ENCODE measurements at places on chromosomes 6 and 20. TPM values are rescaled to one million over a fixed set of nuclear protein-coding genes. Genes with fewer than 3 reads are reported as not detected.

The OLIG3 gene
- not detected for total RNA-seq

DNA sequence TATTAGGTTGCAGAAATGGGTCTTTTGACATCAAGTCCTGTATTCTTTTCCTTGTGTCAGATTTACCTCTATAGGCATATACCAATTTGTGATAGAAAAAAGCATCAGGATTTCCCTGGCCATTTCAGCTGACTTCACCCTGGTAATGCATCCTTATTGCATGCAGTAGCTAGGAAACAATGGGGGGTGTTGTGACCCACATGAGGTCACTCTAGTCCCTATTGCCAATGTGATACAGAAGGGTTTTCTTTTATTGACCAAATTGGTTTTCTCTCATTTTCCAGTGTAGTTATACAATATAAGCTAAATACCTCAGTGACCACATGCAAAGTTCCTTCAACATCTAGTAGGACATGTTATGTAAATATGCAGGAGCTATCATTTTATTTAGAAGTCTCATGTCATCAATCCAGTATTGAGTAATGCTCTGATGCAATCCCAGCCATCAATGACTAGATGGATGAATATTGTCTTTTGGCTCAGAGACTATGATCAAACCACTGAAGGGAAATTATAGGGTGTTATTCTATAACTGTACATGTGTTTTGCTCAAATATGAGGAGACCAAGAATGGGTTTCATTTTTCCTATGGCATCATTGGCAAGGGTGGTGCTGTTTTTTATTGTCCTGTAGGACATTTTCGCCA is 177.7 kb downstream of the KLHL32 start:
- DNase-seq, result no peak

DNA sequence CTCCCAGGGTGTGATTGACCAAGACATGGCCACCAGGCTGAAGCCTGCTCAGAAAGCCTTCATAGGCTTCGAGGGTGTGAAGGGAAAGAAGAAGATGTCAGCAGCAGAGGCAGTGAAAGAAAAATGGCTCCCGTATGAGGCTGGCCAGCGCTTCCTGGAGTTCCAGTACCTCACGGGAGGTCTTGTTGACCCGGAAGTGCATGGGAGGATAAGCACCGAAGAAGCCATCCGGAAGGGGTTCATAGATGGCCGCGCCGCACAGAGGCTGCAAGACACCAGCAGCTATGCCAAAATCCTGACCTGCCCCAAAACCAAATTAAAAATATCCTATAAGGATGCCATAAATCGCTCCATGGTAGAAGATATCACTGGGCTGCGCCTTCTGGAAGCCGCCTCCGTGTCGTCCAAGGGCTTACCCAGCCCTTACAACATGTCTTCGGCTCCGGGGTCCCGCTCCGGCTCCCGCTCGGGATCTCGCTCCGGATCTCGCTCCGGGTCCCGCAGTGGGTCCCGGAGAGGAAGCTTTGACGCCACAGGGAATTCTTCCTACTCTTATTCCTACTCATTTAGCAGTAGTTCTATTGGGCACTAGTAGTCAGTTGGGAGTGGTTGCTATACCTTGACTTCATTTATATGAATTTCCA is 4.6 kb upstream of the SNRNP48 start:
- DNase-seq, result no peak

- no peak for DNase-seq
Measured at GRCh38 chr6:7183707-7184106, 75.9 kb downstream of the RREB1 start.

- no peak for DNase-seq
Measured at GRCh38 chr6:54680531-54680930, 166.0 kb upstream of the FAM83B start.

GRCh38 chr6:90502866-90503407 is 83.9 kb downstream of the MAP3K7 start:
- DNase-seq, result no peak

- no peak for DNase-seq
Measured at GRCh38 chr20:43220612-43221011, 30.9 kb upstream of the PTPRT start.

DNA sequence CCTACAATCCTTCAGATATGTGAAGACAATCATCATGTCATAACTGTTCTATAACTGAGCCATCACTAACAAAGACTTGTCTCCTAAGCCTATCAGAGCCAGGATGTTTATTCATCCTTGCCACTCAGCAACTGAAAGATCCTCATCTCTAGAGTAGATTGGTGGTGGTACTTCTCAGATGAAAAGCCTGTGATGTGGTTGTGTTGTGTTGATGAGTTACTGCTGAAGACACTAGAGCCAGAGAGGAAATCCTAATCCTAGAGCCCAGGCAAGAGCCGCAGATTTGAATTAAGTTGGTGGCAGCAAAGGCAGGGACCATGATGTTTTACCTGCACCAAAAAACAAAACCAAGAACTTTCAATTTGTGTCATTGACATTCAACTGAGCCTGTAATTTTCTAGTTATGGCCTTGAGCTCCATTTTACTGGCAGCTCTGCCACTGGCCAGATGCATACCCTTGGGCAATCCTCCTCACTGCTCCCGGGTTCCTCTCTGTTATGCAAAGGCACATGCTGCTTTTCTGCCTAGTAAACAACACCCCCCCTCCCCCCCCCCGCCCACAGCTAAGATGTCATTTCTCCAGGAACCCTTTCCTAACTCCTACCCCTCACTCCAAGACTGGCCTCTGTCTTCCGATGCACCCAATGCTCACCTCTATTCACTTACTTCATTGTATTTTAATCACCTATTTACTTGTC is 50.2 kb upstream of the REV3L start:
- no peak for DNase-seq

DNA sequence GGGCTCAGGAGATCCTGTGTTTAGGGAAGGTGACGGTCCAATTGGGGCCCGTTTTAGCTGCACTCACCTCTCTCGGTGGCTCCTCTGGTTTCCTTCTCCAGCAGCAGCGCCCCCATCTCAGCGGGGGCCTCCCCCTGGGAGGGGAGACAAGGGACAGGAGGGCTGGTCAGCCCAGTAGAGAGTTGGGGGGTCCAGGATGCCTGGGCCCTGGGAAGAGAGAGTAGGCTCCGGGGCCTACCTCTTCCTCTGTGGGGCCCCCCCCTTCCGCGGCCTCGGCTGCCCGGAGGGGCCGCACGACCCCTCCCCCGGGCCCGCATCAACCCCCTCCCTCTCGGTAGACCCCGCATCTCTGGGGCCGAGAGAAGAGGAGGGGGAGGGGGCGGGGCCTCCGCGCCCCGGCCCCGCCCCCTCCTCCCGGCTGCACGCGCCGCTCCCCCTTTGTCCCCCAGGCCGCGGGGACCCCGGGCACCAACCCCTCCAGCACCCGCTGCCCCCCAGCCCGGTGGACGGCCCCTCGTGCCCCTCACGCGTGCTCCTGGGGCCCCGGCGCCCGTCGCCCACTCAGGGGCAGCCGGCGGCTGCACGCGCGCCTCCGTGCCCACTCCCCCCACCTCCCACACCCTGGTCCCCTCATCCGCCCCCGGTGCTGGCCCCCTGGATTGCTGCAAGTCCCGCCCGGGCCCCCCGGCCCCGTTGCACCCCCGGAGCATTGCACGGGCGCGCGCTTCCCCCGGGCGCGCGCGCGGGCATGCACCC is 464 bp downstream of the EHMT2 start:
- DNase-seq, result no peak

- no peak for DNase-seq
Measured at GRCh38 chr20:52869698-52870501, 102.3 kb upstream of the TSHZ2 start.

DNA sequence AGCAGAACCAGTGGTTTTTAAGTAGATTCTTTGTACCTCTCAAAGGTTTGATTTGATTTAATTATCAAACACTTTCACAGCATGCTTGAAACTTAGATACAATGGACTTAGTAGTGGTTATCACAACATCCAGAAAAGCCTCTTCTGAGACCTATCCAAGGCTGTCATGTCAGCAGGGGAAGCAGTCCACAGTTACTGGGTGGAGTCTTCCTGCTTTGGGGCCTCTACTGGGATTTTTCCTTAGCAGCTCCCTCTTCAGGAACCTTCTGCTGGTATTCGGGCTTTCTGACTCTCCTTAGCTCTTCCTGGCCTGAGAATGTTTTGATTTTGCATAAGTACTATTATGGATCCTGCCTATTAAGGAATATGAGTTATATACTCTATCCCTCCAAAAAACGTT is 36.0 kb downstream of the ARFGEF2 start:
- DNase-seq, result no peak

Measured in skin of body (tissue), 3 donors.